Activated T-helper 1 cell treated with Interleukin-2 at 50 U/mL for 16 hours (primary cell): ENCODE measurements at places on chromosomes 6 and 20.

GRCh38 chr20:49892260-49892659 lies 23.1 kb downstream of the SPATA2 start:
- DNase-seq, result no peak

GRCh38 chr6:160974304-160974771 lies 17.2 kb upstream of the MAP3K4 start:
- no peak for DNase-seq

GRCh38 chr6:33419580-33420490 lies at the start of gene SYNGAP1:
SYNGAP1 (plus strand) TSS chr6:33420065; CDS start chr6:33420265, 200 bp downstream.
- DNase-seq, result no peak

DNA sequence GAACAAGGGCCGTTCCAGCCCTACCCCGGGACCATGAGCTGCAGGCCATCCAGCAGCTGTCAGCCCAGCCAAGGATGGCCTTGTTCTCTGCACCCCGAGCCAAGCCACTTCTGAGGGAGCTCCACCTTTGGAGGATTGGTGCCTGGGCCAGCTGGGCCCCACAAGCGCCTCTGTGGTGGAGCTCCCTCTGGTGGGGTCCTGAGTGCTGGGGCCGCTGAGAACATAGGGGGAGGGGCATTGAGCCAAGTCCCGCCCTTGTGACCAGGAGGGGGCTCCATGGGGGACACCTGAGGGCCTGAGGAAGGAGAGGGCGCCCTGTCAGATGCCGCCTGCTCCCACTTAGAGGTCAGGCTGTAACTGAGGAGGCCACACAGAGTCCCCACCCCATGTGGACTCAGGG lies 43.2 kb downstream of the YTHDF1 start:
- no peak for DNase-seq

- no peak for DNase-seq
These were observed 22.2 kb downstream of the SAMHD1 start for GRCh38 chr20:36929290-36929689.

- DNase-seq, result peak; percentile 99
These were observed 470 bp downstream of the BRPF3 start for GRCh38 chr6:36196880-36197548.

DNA sequence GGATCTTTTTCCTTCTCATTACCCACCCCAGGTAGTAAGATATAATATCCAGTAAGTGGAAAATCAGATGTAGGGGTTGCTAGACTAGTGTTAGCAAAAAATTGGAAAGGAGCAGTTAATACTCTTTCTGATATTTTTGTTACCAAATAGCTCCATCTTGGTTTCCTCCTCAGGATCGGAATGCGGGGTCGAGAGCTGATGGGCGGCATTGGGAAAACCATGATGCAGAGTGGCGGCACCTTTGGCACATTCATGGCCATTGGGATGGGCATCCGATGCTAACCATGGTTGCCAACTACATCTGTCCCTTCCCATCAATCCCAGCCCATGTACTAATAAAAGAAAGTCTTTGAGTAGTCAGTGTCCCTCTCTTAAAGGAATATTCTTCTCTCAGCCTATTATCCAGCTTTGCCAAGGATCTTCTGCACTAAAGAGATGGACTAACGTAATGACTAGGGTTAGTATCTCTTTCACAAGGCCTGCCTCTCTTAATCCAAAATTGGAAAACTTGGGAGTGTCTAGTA lies 1.5 kb downstream of the ROMO1 start:
- no peak for DNase-seq

- DNase-seq, result no peak
These were observed 157.3 kb downstream of the DTNBP1 start for GRCh38 chr6:15505463-15505918.

GRCh38 chr20:401682-402495 lies 6.2 kb upstream of the RBCK1 start:
- no peak for DNase-seq

DNA sequence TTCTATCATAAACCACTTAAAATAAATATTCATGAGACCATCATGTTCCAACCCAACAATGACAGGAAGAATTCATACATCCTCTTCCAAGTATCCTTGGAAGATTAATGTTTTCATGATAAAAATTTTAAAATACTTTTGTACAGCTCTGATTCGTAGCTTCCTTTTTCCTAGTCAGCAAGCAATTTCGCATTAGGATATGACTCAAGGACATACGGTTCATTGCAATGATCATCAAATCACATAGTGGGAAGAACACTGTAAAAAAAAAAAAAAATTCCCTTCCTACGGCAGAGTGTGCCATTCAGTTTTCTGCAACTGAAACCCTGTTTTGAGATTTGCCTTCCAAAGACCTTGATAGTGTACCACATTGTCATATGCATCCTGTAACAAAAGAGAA lies 35.3 kb upstream of the GFOD1 start:
- no peak for DNase-seq

GRCh38 chr6:84769306-84769705 lies 4.9 kb upstream of the TBX18 start:
- no peak for DNase-seq

DNA sequence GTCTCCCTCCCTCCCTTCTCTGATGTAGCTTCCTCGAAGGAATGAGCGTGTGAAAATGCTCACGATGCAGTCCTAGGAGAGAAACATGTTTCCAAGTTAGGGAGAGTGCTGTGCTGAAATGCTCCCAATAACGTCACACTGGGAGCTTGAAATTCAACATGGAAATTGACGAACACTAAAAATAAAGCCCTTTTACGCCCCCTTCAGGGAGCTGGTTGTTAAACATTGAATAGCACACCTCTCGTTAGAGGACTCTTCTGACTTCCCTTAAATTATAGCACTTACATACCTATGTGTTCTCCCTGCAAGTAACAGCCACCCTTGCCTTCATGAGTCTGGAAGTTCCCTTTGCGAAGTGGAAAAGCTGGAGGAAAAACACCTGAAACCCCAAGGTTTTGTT lies 88.6 kb downstream of the BFSP1 start:
- no peak for DNase-seq

- DNase-seq, result no peak
These were observed 14.5 kb upstream of the KIFC1 start for GRCh38 chr6:33377171-33377570.
